Regular cardiac myocyte (primary cell): ENCODE measurements at places on chromosomes 7 and 10. TPM values are rescaled to one million over a fixed set of nuclear protein-coding genes. Genes with fewer than 3 reads are reported as not detected.

The DNAH11 gene
- 4.0 and 7.6 TPM in 2 replicates for total RNA-seq

The TFPI2 gene
- total RNA-seq: 417 and 931 TPM in 2 replicates

The TWIST1 gene
- total RNA-seq: 33.5 and 39.5 TPM in 2 replicates

The ANKRD30A gene
- not detected in 2 replicates for total RNA-seq

The GPC2 gene
- total RNA-seq: 2.1 and 3.1 TPM in 2 replicates

The ZFYVE27 gene
- 21.3 and 29.6 TPM in 2 replicates for total RNA-seq

The STAG3 gene
- total RNA-seq: 1.1 and 4.8 TPM in 2 replicates

The WASHC2A gene
- 29.9 and 33.0 TPM in 2 replicates for total RNA-seq

The AOAH gene
- total RNA-seq: not detected in 2 replicates

The TMEM196 gene
- total RNA-seq: under 0.01 TPM in 1 of 2 replicates, not detected in the other

The AS3MT gene
- 7.3 and 7.5 TPM in 2 replicates for total RNA-seq

The HKDC1 gene
- total RNA-seq: 0.38 and 0.85 TPM in 2 replicates

The OR9A2 gene
- total RNA-seq: 0.19 TPM in 1 of 2 replicates, not detected in the other

The CHST3 gene
- total RNA-seq: 19.4 and 32.8 TPM in 2 replicates

The LRMDA gene
- total RNA-seq: 0.38 and 2.0 TPM in 2 replicates

The PARD3 gene
- 53.7 and 67.1 TPM in 2 replicates for total RNA-seq
